ENCODE measurements at places on chromosomes 12 and 14.

DNA sequence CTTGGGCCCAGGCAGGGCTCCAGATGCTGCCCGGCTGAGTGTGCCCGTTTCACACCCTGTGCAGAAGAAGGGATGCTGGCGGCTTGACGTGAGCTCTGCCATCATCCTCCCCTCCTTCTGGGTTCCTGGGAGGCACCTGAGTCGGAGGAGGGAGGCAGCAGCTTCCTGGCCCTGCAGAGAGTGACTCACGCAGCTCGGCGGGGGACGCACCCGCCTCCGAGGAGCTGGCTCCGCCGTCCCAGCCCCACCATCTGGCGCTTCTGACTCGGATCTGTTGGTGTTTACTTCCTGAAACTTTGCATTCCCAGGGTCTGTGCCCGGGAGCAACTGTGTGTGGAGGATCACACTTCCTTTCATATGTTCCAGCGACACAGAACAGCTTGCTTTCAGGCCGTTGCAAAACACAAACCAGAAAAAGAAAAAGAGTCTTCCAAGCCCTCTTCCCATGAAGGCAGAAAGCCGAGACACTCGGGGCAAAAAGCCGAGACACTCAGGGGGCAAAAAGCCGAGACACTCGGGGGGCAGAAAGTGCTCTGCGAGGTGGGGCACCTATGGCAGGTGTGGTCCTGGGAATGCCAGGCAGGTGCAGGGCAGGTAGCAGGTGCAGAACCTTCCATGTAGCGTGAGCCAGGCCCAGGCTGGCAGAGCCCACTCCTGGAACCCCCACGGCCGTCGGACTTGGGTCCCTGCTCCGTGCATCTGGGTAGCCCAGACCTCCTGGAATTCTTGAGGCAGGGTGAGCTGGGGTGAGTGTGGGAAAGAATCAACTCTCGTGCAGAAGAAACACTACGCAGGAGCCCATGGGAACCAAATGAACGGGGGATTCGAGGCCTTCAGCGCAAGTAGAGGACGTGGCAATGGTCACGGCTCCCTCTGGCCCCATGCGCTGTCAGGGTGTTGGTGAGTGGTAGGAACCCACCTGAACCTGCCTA is 27.6 kb upstream of the GALNT9 start:
- DNase-seq: no peak

DNA sequence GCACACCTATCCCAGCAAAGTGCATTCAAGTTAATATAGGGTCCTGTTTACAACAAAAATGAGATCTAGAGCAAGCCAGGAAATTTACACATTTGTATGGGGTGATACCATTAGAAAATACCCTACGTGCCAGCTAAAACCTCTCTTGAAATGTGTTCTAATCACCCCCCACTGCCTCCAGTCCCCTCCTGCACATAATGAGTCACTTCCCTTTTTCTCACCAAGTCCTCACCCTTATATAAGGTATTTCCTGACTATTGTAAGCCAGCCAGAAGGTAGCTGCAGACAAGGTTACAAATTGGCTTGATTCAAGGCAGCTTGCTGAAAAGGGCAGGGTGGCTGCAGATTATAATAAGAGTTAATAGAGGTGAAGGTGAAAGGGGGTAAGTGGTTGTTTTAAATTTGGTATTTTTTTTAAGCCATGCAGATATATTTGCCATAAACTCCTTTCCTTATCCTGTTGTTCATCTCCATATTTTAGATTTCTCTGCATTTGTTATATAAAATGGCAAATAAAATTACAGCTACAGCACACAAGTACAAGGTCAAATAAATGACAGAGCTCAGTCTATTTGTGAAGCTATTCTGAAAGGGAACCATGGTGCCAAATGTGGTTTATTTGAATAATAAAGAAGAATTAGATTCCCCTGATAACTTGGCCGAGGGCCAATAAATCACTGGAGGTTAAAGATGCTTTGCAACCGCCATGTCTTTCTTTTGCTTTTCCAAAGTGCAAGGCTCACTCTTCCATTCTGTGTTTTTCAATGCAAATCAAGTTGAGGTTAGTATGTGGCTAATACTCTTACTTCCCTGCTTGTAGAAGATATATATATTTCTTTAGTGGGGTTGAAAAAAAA is 385.9 kb downstream of the EGLN3 start:
- peak; percentile 7 for DNase-seq

DNA sequence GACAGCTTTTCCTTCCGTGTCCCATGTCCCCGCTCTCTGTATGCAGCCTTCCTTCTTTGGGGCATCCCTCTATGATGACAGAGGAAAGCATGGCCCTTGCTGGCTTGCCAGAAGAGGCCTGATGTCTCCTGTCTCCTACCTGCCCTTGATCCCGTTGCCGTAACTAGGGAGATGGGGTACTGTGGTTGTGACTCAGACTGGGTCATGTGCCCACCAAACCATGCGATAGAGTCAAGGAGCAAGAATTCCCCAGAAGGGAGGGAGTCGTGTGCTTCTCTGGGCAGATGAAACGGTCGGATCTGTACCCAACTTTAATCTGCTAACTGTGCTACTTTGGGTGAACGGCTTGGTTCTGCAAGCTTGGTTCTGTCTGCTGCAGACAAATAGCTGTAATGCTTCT is 99.1 kb upstream of the DYNC1H1 start:
- no peak for DNase-seq

DNA sequence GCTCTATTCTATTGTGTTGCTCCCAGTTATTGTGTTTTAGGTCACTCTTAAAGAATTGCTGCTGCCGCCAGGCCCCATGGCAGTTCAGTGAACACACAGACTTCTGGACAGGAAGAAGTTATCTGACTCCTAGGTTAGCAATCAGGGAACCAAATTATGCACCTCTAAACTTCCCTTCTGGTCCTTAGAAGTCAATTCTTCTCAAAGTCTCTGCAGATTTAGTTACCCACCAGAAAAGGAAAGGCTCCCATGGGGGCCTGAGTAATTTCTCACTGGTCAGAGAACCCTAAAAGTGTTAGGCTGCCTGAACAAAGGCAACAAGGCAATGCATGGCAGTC is 10.0 kb downstream of the EMP1 start:
- DNase-seq: no peak

GRCh38 chr12:47820631-47821345 is 1.1 kb upstream of the HDAC7 start:
- no peak for DNase-seq

DNA sequence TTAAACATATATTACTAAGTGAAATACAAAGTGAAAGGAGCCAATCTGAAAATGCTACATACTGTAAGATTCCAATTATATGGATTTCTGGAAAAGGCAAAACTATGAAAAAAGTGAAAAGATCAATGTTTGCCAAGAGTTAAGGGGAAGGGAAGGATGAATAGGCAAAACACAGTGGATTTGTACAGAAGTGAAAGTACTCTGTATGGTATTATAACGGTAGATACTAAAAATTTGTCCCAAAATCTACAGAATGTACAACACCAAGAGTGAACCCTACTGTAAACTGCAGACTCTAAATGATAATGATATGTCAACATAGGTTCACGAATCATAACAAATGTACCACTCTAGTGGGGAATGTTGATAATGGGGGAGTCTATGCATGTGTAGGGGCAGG is 17.8 kb downstream of the EEA1 start:
- DNase-seq: no peak

GRCh38 chr14:71711125-71711524 is 221.1 kb upstream of the RGS6 start:
- no peak for DNase-seq

All from erythroblast (primary cell).